ENCODE measurements at places on chromosomes 4 and X.

DNA sequence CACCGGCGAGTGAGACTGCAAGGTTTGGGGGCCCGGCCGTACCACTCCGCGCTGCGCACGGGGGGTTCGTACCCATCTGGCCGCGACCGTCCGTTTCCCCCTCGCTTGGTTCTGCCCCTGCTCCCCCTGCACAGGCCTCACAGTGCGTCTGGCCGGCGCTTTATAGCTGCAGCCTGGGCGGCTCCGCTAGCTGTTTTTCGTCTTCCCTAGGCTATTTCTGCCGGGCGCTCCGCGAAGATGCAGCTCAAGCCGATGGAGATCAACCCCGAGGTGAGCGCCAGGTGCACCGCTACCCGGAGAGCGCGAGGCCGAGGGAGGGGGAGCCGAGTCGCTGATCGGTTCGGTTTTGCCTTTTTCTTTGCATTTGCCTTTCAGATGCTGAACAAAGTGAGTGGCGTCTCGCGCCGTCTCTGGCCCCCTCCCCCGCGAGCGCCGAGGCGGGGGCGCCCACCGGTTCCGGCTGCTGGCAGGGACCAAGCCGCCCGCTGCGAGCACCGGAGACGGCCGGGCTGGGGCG is at the start of gene UCHL1:
Gene UCHL1, plus strand, starts transcription at position 189 of the 517 bp plus-strand sequence. Its CDS starts 49 bp downstream, at position 238.
- DNase-seq: peak; percentile 68

DNA sequence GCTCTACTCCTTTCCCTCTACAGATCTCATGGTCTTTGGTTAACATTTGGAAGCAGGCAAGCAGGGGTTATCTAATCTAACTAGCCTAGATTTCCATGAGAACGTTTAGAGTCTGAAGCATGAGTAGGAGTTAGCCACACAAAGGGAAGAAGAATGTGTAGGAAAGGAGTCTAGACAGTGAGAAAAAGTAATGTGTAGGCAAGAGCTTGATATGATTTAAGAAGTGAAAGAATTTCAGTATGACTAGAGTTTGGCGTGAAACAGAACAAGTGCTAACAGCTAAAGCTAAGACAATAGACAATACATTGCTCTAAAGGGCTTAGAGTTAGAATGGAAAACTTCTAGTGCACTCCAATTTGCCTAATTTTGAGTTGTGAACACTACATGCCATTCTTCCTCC is 10.8 kb downstream of the CXCL8 start:
- DNase-seq: no peak

DNA sequence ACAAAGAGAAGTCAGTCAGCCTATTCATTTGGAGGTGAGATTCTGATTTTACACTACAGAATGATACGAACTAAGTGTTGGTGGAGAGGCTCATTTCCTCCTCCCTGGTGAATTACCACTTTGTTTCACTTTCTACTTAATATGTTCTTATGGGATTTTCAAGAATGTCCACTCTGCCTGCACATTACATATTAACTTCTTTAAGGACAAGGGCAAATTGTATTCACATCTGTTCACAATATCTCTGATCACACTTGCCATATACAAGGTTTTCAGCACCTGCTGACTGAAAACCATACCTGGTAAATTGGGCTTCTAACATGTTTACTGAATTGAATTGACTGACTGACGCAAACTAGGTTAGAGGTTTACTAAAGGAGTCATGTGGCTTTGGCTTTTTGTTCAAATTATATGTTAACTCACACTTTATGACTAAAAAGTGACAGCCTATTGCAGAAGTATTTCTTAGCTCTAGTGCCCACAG is 188.4 kb upstream of the MBNL3 start:
- no peak for DNase-seq

- DNase-seq: no peak
Measured at GRCh38 chr4:7968262-7968896, 28.7 kb upstream of the AFAP1 start.

DNA sequence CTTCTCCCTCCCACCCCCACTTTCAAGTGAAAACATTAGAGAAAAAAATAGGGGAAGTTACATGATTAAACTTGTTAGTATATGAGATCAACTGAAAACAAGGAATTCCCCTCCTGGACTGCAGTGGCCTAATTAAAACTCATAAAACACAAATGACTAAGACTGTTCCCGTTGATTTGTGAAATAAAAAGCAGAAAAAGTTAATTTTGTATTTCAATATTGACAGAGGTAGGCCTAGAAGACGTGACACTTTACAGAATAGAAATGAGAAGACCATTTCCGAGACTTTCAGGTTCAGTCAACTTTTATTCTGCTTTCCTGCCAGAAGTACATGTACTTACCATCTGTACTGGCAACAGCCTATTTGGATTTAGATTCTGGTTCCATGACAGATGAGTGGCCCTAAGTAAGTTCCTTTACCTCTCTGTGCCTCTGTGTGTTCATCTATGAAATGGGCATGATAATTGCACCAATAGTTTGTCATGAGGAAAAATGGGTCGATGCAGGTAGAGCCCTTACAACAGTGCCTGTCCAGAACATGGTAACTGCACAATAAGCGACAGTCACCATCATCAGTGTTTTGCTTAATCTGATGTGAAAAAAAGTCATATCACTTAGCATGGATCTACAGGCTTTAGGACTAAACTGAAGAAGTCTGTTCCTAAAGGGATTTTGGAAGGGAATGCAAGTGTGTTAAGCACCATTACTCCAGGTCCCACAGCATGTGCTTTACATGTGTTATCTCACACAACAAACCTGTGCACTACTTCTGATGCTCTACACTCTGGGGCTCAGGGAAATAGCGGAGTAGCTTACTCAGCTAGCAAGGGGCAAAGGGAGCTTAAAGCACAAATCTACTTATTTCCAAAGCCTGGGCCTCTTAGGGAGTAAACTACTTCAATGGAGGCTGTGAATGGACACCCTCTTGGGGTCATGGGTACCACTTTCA is 562.3 kb upstream of the DIPK2B start:
- DNase-seq: no peak

DNA sequence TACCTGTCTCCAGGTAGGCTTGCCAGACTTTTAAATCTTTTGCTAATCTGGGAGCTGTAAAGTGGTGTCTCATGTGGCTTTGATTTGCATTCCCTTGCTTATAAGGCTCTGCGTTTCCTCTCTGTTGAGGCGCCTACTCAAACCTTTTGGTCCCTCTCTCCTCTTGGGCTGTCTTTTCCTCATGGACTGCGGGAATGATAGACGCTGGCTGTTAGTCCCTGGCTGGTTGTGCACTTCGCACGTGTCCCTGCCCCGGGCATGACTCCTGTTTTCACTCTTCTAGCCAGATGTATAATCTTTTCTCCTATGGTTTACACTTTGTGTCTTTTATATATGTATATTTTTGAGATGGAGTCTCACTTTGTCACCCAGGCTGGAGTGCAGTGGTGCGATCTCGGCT is 39.7 kb downstream of the RGS12 start:
- no peak for DNase-seq

GRCh38 chrX:32447640-32448039 is 763.7 kb downstream of the DMD start:
- no peak for DNase-seq
